ENCODE measurements at places on chromosomes 2 and 18. TPM values are rescaled to one million over a fixed set of nuclear protein-coding genes. Genes with fewer than 3 reads are reported as not detected.
A peak's percentile ranks its signal among the peaks of the same experiment; 100 is the strongest.

DNA sequence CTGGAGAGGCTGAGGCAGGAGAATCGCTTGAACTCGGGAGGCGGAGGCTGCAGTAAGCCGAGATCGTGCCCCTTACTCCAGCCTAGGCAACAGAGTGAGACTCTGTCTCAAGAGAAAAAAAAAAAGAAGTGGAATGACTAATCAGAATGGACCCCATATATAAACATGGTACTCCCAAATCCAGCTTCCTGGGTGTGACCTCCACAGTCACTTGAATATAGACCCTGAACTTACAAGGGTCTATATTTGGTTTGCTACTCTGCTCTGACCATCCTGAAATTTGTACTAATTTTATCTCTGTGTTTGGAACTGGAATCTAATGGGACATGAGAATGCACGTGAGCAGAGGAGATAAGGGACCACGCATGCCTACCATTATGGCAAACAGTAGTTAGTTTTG, 275.0 kb downstream of the TNS1 start:
- no peak overlapping the region for H3K4me3 ChIP-seq
- no peaks in the 10 kb centered on the region for H3K36me3 ChIP-seq
- no peak overlapping the region for H3K27ac ChIP-seq

GRCh38 chr2:164522561-164522981, 98.7 kb downstream of the GRB14 start:
- no peaks in the 10 kb centered on the region for H3K27me3 ChIP-seq
- H3K27ac ChIP-seq, result no peak overlapping the region
- H3K36me3 ChIP-seq, result no peaks in the 10 kb centered on the region
- no peak overlapping the region for H3K4me3 ChIP-seq

GRCh38 chr2:38178119-38178518, 102.2 kb upstream of the CYP1B1 start:
- no peak overlapping the region for H3K27ac ChIP-seq
- H3K36me3 ChIP-seq, result no peaks in the 10 kb centered on the region
- H3K4me1 ChIP-seq, result peaks cover 5% of the 10 kb centered on the region
- no peak overlapping the region for H3K4me3 ChIP-seq
- no peak for DNase-seq

GRCh38 chr18:5073026-5073944, 123.8 kb downstream of the AKAIN1 start:
- no peaks in the 10 kb centered on the region for H3K4me1 ChIP-seq
- H3K27ac ChIP-seq, result no peak overlapping the region
- no peak for DNase-seq

GRCh38 chr2:164675687-164676086, 54.4 kb upstream of the GRB14 start:
- H3K27me3 ChIP-seq, result no peaks in the 10 kb centered on the region
- H3K4me3 ChIP-seq, result no peak overlapping the region
- no peaks in the 10 kb centered on the region for H3K4me1 ChIP-seq

GRCh38 chr2:70926042-70926441, 9.7 kb upstream of the ATP6V1B1 start:
- H3K36me3 ChIP-seq, result no peaks in the 10 kb centered on the region
- H3K4me3 ChIP-seq, result no peak overlapping the region
- no peak overlapping the region for H3K27ac ChIP-seq
- peak; percentile 3 for DNase-seq

GRCh38 chr2:57906152-57906732, 140.4 kb upstream of the VRK2 start:
- no peaks in the 10 kb centered on the region for H3K4me1 ChIP-seq
- H3K36me3 ChIP-seq, result no peaks in the 10 kb centered on the region
- no peak for DNase-seq

- peak; percentile 62 for DNase-seq
- H3K27ac ChIP-seq, result no peak overlapping the region
- H3K36me3 ChIP-seq, result no peaks in the 10 kb centered on the region
- H3K4me1 ChIP-seq, result no peaks in the 10 kb centered on the region
Observed at GRCh38 chr2:102841107-102841840, 79.4 kb downstream of the TMEM182 start.

GRCh38 chr2:173415431-173416381, 61.0 kb downstream of the CDCA7 start:
- DNase-seq, result no peak
- no peak overlapping the region for H3K27ac ChIP-seq
- no peaks in the 10 kb centered on the region for H3K4me1 ChIP-seq
- H3K27me3 ChIP-seq, result no peaks in the 10 kb centered on the region
- no peaks in the 10 kb centered on the region for H3K36me3 ChIP-seq
- no peak overlapping the region for H3K4me3 ChIP-seq

- no peaks in the 10 kb centered on the region for H3K27me3 ChIP-seq
- H3K4me3 ChIP-seq, result no peak overlapping the region
- H3K27ac ChIP-seq, result no peak overlapping the region
Observed at GRCh38 chr2:120857931-120858330, 122.3 kb downstream of the GLI2 start.

GRCh38 chr2:95240556-95240955, 33.2 kb downstream of the ZNF892 start:
- no peak overlapping the region for H3K4me3 ChIP-seq
- no peak for DNase-seq
- no peaks in the 10 kb centered on the region for H3K36me3 ChIP-seq
- no peak overlapping the region for H3K27ac ChIP-seq
- H3K27me3 ChIP-seq, result no peaks in the 10 kb centered on the region
- H3K4me1 ChIP-seq, result no peaks in the 10 kb centered on the region

- DNase-seq, result no peak
- H3K27ac ChIP-seq, result no peak overlapping the region
- H3K36me3 ChIP-seq, result no peaks in the 10 kb centered on the region
- no peak overlapping the region for H3K4me3 ChIP-seq
- H3K27me3 ChIP-seq, result no peaks in the 10 kb centered on the region
Observed at GRCh38 chr2:9714630-9715214, 83.9 kb upstream of the YWHAQ start.

GRCh38 chr2:42353792-42354429, 7.1 kb downstream of the COX7A2L start:
- no peak for DNase-seq
- no peaks in the 10 kb centered on the region for H3K27me3 ChIP-seq
- no peak overlapping the region for H3K27ac ChIP-seq
- no peak overlapping the region for H3K4me3 ChIP-seq
- H3K36me3 ChIP-seq, result no peaks in the 10 kb centered on the region

- no peaks in the 10 kb centered on the region for H3K27me3 ChIP-seq
- no peaks in the 10 kb centered on the region for H3K36me3 ChIP-seq
- no peak overlapping the region for H3K27ac ChIP-seq
- H3K4me3 ChIP-seq, result no peak overlapping the region
Observed at GRCh38 chr2:15357922-15358321, 203.2 kb downstream of the NBAS start.

LPIN2 gene
- 9.9 TPM for total RNA-seq

RIOK3 gene
- 28.4 TPM for total RNA-seq

IL1R2 gene
- total RNA-seq, result 1.4 TPM

SULT1C4 gene
- 5.0 TPM for total RNA-seq

NPHP1 gene
- total RNA-seq, result 1.9 TPM

HJURP gene
- 1.2 TPM for total RNA-seq

TRIM43 gene
- total RNA-seq, result not detected

CNTNAP5 gene
- 0.09 TPM for total RNA-seq

LBX2 gene
- total RNA-seq, result 1.2 TPM
